ENCODE measurements at places on chromosomes 2 and 18.
A peak's percentile ranks its signal among the peaks of the same experiment; 100 is the strongest.

DNA sequence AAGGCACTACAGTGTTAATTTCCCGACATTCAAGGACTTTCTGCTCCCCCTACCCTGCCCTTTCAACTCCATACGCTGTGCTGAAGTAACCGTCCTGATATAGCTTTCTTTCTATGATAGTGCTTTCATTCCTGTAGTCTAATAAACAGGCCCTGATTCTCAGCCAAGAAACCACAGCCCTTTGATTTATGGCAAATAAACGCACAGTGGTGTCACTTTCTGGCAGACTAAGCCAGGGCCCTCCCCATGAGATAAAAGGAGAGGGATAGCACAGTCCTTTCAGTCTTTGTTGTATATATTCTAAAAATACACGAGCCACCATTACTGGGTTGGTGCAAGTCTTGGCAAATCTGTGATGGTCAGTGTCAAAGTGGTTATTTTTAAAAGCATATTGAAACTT, 291.2 kb downstream of the ALPK2 start:
- no peak for DNase-seq

DNA sequence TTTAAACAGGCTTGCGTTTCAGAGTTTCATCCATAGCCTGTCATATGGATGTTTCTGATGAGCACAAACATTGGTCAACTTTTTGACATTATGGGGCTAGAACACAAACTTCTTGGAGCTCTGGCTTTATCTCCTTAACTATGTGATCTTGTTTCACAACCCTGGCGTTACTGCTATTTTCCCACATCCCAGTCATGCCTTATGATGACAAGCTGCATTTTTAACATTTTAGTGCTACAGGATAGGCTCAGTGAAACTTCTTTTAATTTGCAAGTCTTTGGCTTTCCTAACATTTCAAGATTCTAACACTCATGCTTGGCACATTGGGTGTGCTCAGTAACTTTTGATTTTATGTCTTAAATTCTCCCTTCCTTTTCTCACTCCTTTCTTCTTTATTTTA, 21.0 kb upstream of the PDE1A start:
- DNase-seq: no peak

GRCh38 chr2:123640685-123641335, 384.3 kb upstream of the CNTNAP5 start:
- DNase-seq: no peak

GRCh38 chr2:232502911-232503808, 15.5 kb upstream of the ECEL1 start:
- no peak for DNase-seq

DNA sequence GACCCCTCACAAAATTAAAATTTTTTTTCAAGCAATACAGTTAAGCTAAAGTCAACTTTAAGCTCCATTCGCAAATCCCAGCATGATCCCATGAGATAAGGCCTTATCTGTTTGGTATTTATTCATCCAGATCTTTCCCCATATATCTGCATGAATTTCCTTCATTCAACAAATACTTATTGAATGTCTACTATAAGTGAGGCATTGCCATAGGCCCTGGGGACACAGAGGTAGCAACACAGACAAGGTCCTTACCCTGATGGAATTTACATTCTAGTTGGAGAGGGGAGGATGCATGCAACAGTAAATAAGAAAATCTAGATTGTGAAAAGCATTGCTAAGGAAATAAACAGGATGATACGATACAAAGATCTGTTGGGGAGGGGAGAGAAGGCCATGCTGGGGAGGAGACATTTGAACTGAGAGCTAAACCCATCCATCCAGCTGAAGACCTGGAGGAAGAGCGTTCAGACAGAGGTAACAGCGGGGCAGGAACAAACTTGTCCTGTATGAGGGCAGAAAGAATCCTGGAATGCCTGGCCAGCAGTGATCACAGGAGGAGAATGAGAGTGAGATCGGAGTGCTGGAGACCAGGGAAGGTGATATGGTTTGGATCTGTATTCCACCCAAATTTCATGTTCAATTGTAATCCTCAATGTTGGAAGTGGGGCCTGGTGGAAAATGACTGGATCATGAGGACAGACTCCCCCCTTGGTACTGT, 71.6 kb downstream of the SDC1 start:
- DNase-seq: no peak

- DNase-seq: no peak
Observed at GRCh38 chr18:22817844-22818243, 115.3 kb upstream of the RBBP8 start.

DNA sequence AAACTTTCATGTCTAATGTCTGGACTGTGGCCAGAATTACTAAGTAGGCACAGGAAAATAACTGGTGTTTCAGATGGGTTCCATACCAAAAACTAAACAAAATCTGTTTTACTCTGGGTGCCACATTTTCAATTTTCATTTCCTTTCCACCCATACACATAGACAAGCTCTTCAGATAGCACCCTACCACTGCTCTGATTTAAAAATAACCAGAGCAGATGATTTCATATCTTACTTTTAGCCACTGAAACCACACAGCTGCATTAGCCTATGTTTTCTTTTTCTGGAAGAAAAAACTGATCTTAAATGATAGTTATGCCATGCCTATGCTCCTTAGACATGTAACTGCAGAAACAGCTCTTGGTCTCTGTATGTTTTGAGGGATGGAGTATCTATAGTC, 647.6 kb downstream of the CPS1 start:
- DNase-seq: no peak

DNA sequence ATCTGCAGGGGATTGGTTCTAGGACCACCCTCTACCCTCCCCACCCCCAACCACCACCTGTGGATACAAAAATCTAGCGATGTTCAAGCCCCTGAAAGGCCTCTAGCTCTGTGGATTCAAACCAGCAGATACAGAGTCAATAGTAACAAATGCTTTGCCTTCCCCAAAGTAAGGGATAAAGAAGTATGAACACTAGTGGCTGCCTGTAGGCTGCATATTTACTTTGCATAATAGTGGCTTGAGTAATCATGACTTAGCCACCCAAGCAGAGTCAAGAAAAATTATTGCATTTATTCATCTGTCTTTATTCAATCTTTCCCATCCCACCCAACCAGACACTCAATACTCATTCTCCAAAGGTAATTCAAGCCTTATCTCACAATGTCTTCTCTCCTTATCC, 43.8 kb downstream of the SOCS6 start:
- DNase-seq: no peak

DNA sequence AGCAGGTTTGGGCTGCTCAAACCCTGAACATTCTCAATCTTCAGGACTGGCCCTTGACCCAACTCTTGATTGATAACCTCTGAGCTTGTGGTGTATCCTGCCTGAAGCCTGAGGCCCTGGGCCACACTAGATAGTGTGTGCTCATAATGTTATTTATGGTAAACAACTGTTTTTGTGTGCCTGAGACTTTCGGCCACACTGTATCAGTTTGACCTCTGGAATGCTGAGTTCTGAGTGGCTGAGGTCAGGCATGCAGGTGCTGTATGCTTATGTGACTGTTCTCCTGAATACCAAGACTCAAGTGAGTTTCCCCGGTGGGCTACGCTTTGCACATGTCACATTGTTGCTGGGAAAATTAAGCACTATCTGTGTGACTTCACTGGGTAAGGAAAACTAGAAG, 82.2 kb upstream of the RMP24 start:
- DNase-seq: no peak

- DNase-seq: no peak
Observed at GRCh38 chr18:52715991-52716390, 376.0 kb downstream of the DCC start.

DNA sequence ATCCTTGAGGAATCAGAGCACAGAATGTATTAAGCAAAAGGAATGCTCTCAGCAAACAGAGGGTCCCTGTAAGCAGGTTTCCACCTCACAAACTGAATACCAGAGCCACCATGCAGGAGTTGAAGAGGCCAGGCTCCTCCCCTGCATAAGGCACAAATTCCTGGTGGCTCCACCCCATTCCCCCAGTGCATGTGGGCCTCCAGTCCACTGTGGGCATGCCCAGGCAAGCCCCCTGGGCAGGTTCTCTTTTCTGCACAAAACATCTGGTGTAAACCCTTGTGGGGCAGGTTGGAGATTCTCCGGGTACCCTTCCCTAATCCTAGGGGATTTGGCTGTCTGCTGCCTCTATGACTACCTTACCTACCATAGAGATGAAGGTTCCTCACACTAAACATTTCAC, 166.5 kb downstream of the PTPRM start:
- no peak for DNase-seq

DNA sequence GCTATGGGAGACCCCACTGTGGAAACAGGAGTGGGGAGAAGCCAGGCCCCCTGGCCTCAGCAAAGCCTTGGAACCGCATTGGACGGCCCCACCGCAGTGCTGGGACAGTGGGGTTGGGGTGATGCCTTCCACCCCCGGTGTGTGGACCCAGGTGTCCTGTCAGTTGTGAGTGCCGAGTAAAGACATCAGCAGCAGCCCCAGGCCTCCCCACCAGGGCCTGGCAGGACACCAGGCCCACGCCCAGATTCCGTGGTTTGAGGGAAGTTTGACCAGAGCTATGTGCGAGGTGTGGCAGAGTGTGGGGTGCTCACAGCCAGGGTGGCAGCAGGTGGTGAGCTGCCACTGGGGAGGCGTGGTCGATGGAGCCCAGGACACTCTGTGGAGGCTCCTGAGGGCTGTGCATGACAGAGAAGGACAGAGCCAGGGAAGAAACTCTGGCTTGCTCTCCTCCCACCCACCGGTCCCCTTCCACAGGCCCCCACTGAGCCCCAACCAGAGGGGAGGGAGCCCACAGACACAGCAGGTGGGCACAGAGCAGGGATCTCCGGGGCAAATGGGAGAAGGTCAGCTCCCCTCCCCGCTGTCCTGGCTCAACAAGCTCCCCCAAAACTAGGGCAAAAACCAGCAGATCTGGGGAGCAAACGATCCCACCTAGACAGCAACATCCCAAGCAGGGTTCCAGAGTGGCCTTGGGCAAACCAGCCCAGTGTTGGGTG, 69.1 kb downstream of the TWIST2 start:
- no peak for DNase-seq

- DNase-seq: no peak
Observed at GRCh38 chr2:182545420-182546167, 118.8 kb upstream of the PDE1A start.

GRCh38 chr2:191013932-191014652, at the start of gene STAT1:
STAT1 (minus strand) TSS chr2:191014171; CDS start chr2:191010003, 4,168 bp downstream.
- peak; percentile 93 for DNase-seq

- no peak for DNase-seq
Observed at GRCh38 chr2:230666885-230667712, 45.5 kb upstream of the CAB39 start.

Measured in stimulated activated CD8-positive, alpha-beta memory T cell treated with anti-CD3 and anti-CD28 coated beads, Interleukin-4, amount 100 ng/mL, for 4 hours (primary cell).